Stimulated activated CD8-positive, alpha-beta memory T cell treated with anti-CD3 and anti-CD28 coated beads, Interleukin-7, amount 100 ng/mL, for 24 hours (primary cell): ENCODE measurements at places on chromosomes 2 and 18.

DNA sequence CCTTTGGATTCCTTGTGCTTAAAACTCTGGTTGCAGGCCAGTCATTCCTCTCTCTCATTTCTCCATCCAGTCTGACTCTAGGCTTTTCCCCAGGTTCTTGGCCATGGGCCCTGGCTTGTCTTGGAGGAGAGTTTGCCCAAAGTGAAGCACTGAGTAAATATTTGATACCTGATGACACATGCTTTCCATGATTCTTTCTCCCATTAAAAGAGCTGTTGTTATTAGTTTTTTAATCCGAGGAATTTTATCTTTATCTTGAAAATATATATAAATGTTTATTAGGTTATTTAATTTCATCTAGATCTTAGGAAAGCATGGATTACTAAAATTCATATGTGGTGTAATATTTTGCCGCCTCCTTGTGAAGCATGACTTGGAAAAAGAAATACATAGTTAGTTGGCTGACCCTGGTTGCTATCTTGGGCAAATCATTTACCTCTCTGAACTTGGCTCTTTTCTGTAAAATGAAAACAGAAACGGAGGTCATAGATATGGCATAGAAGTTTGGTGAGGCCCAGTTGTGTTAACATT lies 650.1 kb downstream of the SLC4A3 start:
- DNase-seq = no peak

GRCh38 chr2:173010233-173010632 lies 65.4 kb upstream of the MAP3K20 start:
- no peak for DNase-seq

- DNase-seq = no peak
These were observed 293.7 kb downstream of the DYSF start for GRCh38 chr2:71746946-71747501.

DNA sequence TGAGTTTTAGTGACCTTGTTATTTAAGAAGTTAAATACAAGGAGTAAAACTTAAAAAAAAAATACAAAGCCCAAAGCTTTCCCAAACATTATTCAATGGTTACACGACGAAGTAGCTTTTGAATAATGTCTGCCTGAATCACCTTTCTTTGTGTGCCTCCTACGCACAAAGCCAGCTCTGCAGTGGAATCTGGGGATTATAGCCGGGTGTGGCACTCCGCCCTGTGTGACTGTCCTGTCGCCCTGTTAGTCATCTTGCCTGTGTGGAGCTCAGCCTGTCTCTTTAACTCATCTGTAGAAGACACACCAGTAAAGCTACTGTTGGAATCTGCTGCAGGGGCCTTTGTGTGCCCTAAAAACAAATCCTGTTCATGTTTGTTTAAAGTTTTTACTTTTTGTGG lies 79.4 kb upstream of the TCF7L1 start:
- no peak for DNase-seq

DNA sequence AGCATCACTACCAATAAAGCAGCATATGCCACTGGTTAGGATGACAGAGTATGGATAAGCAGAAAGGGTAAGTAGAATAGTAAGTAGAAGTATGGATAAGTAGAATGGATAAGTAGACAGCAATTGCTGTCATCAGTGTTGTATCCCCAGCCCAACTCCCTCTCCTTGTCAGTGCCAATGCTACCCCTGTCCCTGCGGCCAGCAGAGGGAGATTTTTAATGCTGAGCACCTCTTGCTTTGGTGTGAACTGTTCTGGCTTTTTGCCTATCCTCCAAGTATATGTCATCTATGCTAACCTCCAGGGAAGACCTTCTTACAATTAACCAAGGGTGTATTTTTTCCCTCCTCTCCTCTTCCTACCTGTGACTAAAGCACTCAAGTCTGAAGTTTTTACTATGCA lies 136.7 kb upstream of the SPHKAP start:
- DNase-seq = no peak

- DNase-seq = no peak
These were observed 209.6 kb downstream of the SLC8A1 start for GRCh38 chr2:40242315-40242714.

GRCh38 chr2:219893541-219893940 lies 266.1 kb downstream of the SLC4A3 start:
- no peak for DNase-seq

DNA sequence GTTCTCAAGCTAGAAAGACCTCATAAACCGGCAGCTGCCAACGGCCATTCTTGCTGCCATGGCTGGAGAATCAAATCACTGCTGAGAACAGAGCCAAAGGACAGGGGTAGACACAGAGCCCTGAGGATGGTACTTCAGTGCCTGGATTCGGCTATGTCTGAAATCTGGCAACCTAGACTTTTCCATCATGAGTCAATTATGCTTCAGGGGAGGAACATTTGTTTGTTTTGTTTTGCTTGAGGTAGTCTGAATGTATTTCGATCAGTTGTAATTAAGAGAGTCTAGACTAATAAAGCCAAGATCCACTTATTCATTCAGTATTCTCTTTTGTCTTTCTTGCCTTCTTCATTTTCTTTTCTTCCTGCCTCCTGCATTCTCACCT lies 122.8 kb upstream of the SH3BP4 start:
- DNase-seq = no peak

- no peak for DNase-seq
These were observed 39.9 kb downstream of the RPL37A start for GRCh38 chr2:216538538-216538937.

DNA sequence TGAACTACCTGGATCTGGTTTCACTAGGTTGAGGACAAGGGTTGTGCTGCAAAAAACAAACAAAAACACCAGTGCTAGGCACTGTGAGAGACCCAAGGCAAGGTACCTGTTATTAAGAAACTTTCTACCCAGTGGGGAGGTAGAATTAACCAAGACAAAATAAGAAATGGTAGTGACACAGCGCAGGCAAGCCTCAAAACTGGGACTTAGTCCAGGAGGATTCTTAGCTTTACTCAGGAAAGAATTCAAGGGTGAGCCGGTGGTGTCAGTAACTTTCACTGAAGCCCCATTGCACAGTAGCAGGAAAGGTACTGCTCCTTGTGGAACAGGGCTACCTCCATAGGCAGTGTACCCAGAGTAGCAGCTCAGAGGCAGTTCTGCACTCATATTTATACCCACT lies 131.6 kb downstream of the SCG2 start:
- no peak for DNase-seq

DNA sequence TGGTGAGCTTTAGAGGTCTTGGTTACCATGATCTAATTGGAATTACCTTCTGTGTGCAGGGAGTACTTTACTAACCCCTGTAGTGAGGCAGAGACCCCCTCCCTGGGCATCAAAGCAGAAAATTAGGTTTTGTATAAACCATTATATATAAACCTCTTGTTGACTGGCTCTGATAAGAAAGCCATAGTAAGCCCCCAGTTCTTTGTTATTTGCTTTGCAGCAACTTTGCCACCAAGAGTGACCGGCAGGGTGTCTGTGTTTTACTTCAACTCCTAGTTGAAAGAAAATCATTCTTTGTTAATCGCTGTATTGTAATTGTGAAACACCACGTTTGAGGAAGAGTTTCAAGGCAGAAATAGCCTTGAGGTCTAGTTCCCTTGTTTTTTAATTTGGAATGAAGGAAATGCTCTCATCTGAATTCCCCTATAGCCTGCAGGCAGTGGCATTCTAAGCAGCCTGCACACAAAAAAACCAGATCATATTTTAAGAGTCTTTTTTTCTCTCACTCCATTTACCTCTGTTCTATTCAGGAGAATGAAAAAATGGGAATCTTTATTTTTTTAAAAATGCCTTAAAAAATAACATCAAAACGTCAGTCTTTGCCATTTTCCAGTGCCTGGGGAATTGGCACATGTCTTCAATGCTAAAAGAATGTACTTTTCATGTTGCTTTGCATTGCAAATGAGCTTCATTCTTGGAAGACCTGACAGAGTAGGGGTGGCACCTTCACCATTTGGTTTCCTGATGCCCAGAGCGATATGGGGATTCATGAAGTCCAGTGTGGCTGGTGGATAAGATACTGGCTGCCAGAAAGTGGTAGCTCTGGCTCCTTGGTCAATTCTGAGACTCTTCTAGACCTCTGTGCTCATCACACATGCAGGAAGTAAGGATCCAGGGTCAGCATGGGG lies 338.1 kb downstream of the SLC4A3 start:
- DNase-seq = no peak

GRCh38 chr2:181962142-181962541 lies 23.5 kb upstream of the PPP1R1C start:
- no peak for DNase-seq

DNA sequence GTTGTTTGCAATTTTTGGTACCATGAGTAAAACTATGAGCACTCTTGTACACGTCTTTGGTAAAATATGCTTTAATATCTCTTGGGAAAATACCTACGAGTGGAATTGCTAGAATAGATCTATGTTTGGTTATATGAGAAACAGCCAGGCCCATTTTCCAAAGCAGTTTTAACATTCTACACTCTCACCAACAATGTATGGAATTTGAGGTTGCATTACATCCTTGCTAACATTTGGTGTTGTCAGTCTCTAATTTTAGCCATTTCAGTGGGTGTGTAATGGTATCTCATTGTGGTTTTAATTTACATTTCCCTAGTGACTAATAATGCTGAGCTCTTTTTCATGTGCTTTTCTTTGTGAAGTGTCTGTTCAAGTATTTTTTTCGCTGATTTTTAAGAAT lies 118.9 kb upstream of the TCF4 start:
- DNase-seq = no peak

- no peak for DNase-seq
These were observed 35.8 kb upstream of the CACNB4 start for GRCh38 chr2:152134488-152135280.

DNA sequence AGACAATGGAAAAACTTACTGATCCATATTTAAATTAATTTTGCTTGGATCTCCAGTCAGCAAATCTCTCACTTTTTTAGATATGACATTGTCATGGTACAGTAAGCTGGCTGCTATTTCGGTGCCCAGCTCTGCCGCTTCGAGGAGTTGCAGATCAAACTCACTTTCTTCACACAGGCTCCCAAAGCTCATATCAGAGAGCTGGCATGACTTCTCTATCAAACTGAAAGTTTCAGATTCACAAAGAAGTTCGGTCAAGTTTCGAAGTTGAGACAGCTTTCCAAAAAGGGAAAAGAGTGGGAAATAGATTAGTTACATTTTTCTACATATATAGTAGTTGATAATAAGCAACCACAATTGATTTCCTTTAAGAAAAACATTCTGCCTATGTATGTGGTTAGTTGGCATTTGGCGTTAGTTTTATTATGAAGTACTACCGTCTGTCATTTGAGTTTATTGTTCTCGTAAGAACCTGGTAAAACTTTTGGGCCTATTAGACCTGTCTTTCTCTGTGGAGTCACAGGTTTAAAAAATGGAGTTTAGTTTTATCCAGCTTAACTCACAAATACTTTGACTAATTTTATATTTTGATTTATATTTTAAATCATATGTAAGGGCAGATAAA lies 118.8 kb downstream of the ABCA12 start:
- no peak for DNase-seq

DNA sequence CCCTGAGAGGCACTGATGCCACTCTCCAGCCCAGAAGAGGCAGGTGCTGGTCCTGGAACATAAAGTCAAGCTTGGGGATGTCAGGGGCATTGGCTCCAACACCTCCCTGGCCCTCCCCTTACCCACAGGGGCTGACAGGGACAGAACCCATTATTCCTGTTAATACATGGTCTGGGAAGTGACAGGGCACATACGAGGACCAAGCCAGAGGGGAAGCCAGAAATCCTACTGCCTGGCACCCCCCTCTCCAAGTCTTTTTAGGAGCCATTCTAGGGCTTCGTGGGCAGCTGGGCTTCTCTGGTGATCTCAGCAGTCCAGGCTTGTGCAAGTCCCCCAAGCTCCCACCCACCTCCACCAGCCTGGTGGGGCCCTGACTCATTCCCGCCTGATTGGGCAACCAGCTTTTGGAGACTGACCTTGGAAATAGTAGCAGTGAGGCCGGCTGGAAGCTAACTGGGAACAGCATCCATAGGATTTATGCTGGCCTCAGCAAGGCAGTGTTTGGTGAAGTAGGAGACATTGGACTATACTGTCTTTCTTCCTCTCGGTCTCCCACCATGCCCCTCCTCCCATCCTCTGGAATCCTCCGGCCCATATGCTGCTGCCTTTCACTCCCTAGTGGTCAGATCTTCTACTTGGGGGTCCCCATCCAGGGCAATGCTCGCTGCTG lies 86.4 kb upstream of the HK2 start:
- DNase-seq = no peak

DNA sequence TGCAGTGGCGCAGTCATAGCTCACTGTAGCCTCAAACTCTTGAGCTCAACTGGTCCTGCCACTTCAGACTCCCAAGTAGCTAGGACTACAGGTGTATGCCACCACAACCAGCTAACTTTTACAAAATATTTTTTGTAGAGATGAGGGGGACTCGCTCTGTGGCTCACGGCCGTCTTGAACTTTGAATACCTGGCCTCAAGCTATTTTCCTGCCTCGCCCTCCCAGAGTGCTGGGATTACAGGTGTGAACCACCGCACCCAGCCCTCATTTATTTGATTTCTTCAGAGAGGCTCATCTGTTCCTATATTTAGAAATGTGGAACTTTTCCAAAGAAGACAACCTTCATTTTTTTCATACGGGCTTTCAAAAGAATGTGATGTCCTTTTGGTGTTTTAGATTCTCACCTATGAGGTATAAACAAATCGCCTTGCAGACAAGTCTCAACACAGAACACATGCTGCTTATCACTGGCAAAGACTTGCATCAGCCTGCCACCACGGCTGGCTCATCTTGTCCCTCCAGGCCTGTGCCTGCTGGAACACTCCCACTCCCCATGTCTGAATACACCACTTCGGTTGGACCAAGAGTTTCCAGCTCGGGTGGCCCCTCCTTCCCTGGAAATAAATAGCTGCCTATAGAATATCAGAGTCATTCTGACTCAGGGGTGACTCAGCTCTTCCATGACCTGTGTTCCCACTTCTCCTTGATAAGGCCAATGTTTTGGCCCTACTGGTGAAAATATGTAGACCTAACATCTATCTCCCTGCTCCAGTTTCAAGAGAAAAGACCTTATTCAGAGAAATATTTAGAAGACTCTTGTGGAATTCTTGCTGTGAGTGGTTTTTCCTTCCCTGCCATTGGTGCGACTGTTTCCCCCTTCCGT lies 202.6 kb downstream of the TGIF1 start:
- DNase-seq = peak; percentile 37

DNA sequence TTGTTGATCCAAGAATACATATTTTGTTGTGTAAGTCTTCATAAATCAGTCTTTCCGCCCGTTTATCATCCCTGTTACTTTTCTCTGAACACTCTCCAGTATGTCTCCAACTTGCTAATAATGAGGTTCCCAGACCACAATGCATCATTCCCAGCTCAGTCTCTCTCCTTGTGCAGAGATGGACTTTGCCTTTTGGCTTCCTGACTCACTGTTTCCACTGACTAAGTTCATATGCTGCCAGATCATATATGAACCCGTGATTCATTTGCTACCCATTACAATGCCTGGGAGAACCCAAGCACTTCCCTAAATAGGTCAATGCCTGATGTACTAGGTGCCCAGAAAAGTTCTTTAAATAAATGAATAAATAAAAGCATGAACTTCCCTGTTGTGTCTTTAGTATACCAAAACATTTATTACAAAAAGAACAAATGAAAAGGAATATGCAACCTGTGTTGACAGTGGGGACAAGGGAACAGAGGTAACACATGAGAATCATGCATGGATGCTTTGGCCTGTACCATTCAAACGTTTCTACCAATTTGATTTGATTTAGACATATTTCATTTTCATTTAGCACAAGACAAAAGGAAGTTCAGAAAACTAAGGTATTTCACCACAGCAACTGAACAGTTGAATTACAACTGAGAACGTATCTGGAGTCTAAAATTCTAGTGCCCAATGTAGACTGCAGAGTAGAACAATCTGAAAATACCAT lies 215.4 kb upstream of the HNRNPA3 start:
- DNase-seq = no peak

GRCh38 chr2:165911231-165911630 lies 42.3 kb downstream of the TTC21B start:
- DNase-seq = no peak
